ENCODE measurements at places on chromosomes 2 and 18.

GRCh38 chr18:69787825-69788547 is 159.7 kb downstream of the CD226 start:
- DNase-seq = no peak

DNA sequence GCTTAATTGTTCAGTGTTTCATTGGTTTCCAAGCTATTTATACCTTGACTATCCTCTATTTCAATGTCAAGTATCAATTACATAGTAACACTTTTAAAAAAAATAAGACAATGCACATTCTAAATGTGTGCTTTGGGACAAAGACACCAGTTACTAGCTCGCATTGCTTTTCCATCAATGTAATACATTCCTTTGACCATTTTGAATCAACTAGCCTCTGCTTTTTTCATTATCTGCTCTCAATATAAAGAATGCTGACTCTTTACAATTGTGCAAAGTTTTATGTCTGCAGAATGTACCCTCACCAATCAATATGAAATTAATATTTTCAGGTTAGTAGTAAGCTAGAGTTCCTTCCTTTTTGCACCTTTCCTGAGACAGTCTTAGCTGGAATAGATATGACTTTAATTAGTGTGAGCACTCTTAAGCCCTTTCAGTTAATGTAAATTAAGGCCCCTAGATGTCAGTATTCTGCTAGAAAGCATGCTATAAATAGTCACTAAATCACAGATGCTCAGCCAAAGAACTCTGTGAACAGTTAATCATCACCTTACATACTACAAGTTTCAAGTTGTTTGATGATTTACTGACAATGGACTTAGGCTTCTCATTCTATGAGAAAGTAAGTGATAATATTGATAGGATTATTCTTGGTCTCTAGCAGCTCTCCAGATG is 413.6 kb downstream of the PTH2R start:
- peak; percentile 59 for DNase-seq

DNA sequence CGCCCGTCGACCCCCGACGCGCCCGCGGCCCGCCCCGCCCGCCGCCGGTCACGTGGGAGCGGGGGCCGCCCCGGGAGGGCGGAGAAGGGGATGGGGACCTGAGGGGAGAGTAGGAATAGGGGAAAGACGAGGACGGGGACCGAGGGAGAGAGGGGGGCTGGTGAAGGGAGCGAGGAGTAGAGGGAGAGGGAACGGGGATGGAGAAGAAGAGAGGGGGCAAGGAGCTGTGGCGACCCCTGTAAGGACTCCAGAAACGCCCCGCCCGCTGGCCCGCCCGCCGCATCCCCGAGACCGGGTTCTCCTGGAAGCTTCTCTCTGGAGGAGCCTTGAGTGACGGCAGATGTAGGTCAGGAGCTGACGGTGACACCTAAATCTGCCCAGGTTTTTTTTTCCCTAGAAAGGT is 615 bp downstream of the ADNP2 start:
- DNase-seq = no peak

GRCh38 chr2:27712522-27712921 is 48.8 kb downstream of the SLC4A1AP start:
- no peak for DNase-seq

DNA sequence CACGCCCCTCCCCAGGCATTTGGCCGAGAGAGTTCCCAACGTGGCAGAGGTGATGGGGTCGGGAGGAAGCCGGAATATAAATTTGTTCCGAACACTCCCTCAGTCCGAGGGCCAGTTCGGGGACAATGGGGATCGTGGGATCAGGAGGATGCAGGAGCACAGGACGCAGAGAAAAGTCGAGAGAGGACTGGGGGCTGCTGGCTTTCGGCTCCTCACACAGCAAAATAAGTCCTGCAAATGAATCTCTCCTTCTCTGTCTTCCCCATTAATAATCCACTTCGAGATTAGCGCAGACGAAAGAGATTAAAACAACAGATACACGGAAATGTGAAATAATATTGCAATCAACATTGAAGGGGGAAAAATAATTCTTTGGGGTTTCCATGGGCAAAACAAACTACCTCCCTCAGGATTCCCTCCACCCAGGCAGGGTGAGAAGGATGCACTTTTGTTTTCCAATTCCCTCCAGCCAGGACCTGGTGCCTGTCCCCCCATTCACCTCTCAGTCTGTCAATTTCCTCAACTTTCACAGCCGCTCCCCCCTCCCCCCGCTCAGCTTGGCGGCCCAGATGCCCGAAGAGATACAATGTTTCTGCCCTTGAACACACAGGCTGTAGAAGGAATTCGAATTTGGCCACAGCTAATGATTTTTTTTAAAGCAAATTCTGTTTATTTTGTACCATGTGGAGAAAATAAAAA is 3.1 kb upstream of the ZEB2 start:
- no peak for DNase-seq

DNA sequence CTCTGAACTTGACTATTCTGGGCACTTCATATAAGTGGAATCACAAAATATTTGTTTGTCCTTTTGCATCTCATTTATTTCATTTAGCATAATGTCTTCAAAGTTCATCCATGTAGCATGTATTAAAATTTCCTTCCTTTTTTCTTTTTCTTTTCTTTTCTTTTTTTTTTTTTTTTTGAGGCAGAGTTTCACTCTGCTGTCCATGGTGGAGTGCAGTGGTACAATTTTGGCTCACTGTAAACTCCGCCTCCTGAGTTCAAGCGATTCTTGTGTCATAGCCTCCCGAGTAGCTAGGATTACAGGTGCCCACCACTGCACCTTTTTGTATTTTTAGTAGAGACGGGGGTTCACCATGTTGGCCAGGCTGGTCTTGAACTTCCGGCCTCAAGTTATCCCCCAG is 11.9 kb downstream of the ATP8B1 start:
- no peak for DNase-seq

- DNase-seq = no peak
Measured at GRCh38 chr2:3503483-3503882, 15.8 kb downstream of the ADI1 start.

GRCh38 chr2:171531836-171532450 is 9.7 kb downstream of the CYBRD1 start:
- no peak for DNase-seq

GRCh38 chr18:9188359-9189231 is 52.0 kb downstream of the ANKRD12 start:
- DNase-seq = no peak

GRCh38 chr2:232335859-232336215 is 42.7 kb upstream of the ALPP start:
- DNase-seq = no peak

DNA sequence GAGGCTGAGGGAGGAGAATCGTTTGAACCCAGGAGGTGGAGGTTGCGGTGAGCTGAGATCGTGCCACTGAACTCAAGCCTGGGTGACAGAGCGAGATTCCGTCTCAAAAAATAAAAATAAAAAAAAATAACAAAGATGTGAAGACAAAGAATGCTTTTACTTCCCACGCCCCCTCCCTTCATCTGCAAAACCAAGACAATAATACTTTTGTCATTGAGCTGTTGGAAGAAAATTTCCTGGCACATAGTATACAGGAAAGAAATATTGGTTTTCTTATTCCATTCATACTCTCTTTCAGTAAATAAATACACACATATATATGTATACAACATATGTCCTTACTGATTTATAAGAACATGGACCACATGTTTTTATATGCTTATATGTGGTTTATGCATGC is 12.2 kb downstream of the GREB1 start:
- DNase-seq = no peak

GRCh38 chr2:163353551-163353950 is 382.3 kb downstream of the FIGN start:
- no peak for DNase-seq

DNA sequence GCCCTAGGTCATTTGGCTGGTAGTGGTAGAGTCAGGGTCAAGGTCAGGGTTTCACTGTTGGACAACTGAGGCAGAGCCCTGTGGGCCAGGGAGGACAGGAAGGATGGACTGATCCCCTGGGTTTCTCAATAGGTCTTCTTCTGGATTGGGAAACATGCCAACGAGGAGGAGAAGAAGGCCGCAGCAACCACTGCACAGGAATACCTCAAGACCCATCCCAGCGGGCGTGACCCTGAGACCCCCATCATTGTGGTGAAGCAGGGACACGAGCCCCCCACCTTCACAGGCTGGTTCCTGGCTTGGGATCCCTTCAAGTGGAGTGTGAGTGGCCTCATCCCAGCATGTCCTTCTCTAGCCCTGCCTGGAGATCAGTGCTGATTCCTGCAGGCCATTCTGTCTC is 18.1 kb downstream of the VIL1 start:
- no peak for DNase-seq
